ENCODE measurements at places on chromosomes 4 and X.

DNA sequence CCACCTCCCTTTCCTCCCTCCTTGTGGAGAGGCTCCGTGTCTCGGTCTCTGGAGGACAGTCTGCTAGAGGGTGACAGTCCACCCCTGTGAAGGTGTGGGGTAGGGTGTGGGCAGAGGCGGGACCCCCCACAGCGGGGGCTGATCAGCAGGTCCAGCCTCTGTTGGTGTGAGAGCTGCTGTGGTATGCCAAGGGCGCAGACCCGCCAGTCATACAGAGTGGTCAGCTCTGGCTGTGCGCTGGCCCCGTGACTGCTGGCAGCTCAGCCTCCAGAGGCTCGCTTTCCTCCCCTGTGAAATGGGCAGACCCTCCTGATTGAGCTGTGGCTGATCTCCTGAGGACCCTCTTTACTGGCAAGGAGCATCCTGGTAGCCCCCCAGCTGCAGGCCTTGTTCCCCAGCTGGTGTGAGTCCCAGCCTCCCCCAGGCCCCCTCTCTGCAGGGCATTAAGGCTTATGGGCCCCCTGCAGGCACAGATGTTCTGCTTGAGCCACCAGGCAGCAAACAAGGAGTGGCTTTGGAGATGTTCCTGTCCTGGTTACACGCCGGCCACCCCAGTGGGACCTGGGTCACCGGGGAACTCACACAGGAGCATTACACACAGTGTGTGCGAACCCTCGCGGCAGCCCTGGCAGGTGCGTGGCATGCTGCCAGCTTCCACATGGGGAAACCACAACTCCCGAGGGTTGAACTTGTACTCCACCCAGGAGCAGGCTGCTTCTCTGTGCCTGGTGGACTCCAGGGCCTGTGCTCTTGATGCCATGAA lies 76.8 kb downstream of the PPP2R2C start:
- no peak for DNase-seq
- no peaks in the 10 kb centered on the region for H3K36me3 ChIP-seq
- H3K4me3 ChIP-seq, result no peak overlapping the region

- H3K27me3 ChIP-seq, result peaks cover 8% of the 10 kb centered on the region
- no peak within 1 kb of the TSS for H3K4me3 ChIP-seq
- DNase-seq, result no peak
- no peaks in the 10 kb centered on the region for H3K4me1 ChIP-seq
- H3K36me3 ChIP-seq, result no peaks in the 10 kb centered on the region
Observed at GRCh38 chrX:12866451-12867377, at the start of gene TLR7. Gene TLR7, plus strand, starts transcription at chrX:12867072. Its CDS starts 507 bp downstream, at chrX:12867579.

- no peaks in the 10 kb centered on the region for H3K27me3 ChIP-seq
- peaks cover 90% of the 10 kb centered on the region for H3K36me3 ChIP-seq
- no peak for DNase-seq
- peak overlapping the region; percentile 95 for H3K27ac ChIP-seq
- H3K4me3 ChIP-seq, result peak overlapping the region; percentile 73
- H3K4me1 ChIP-seq, result peaks cover 66% of the 10 kb centered on the region
Observed at GRCh38 chr4:40227284-40227683, 30.5 kb downstream of the RHOH start.

GRCh38 chrX:9578083-9578779 lies 113.4 kb downstream of the TBL1X start:
- H3K4me1 ChIP-seq, result peaks cover 15% of the 10 kb centered on the region
- no peak overlapping the region for H3K4me3 ChIP-seq
- no peaks in the 10 kb centered on the region for H3K27me3 ChIP-seq
- H3K27ac ChIP-seq, result no peak overlapping the region
- no peak for DNase-seq

- no peaks in the 10 kb centered on the region for H3K4me1 ChIP-seq
- no peak for DNase-seq
- peaks cover 70% of the 10 kb centered on the region for H3K27me3 ChIP-seq
Observed at GRCh38 chr4:74933562-74934015, 673 bp downstream of the PARM1 start.

DNA sequence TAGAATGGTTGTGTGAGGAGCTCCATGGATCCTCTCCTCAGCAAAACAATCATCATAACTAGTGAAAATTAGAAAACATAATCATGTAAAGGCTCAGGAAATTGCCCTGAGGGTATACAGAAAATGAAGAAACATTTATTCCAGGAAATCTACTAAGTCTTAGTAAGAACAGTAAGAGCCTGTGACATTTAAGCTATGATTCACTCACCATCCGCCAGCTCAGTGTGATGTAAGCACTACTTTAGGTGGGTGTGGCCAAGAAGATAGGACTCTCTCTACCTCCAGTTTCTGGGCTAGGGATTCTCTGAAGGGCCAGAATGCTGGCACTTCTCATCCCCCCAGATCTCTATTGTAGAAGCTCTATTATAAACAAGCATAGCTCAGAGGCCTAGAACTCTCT lies 147.5 kb downstream of the DLG3 start:
- no peaks in the 10 kb centered on the region for H3K4me1 ChIP-seq
- no peak overlapping the region for H3K4me3 ChIP-seq
- no peak for DNase-seq

Data from effector memory CD8-positive, alpha-beta T cell (primary cell).